ENCODE measurements at places on chromosomes 5 and 9.

DNA sequence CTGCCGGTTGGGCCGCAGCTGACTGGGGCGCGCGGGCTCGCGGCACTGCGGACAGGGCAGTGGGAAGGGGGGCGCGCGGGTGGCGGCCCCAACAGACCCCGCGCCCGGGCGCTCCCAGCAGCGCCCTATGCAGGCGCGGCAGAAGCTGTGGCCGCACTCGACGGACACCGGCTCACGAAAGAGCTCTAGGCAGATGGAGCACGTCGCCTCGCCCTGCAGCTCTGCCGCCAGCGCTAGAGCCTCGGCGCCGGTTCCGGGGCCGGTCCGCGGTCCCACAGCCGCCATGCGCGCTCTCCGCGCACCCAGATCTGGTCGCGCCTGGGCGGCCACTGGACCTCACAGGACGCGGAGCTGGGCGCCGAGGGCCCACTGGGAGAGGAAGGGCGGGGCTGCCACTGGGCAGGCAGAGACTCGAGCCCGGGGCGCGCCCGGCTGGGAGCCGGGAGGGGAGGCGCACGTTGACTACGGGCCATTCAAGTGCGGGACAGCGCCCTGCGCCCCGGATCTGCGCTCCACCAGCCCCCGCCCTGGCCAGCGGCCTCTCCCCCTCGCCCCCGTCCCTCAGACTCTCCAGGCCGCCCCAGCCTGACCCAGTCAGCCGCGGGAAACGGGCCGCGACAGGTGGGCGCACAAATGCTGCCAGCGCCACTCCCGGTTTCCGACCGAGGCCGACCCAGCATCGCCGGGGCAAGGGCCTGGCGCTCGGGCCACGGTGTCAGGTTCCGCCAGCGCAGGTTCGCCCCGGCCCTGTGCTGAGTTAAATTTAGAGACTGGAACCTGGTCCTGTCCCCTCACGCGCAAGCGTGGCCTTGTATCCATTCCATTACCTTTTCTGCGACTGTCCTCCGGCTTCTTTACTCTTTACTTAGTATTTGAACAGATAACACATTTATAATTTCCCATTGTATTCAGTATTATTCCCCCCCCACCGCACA lies at the start of gene TRIM7:
TRIM7 (minus strand) TSS at position 371 of the 935 bp plus-strand sequence; CDS start at position 285, 86 bp downstream.
- H3K36me3 ChIP-seq: no peaks in the 10 kb centered on the region
- H3K27me3 ChIP-seq: peaks cover 66% of the 10 kb centered on the region
- DNase-seq: no peak
- H3K4me3 ChIP-seq: peak within 1 kb of the TSS; percentile 98
- peak within 1 kb of the TSS; percentile 99 for H3K27ac ChIP-seq

DNA sequence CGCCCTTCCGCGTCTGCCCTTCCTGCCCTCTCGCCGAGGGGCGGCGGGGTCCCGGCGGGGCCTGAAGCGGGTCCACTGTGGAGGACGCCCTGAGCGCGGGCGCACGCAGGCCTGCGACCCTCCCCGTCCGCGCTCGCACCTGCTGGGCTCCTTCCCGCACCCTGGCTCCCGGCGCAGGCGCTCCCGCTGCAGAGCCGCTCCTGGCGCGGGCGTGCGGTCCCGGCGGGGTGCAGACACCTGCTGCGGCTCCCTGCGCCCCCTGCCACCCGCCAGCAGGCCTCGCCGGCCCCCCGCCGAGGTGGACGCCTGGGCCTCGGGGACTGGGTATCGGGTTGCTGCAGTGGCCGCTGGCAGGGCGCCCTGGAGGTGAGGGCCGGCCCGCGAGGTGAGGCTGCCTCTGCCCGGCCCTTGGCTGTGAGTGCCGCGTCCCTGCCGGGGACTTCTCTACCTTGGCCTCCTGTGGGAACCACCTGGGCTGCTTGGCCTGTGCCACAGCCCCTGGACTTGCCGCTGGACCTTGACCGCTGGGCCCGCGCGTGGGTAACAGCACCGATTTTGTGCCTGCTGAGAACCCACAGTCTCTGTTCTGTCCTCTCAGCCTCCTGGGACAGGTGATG lies 627 bp downstream of the ARRDC1 start:
- peak overlapping the region; percentile 92 for H3K27ac ChIP-seq
- H3K27me3 ChIP-seq: peaks cover 24% of the 10 kb centered on the region
- no peaks in the 10 kb centered on the region for H3K36me3 ChIP-seq
- H3K4me3 ChIP-seq: peak overlapping the region; percentile 89
- peaks cover 5% of the 10 kb centered on the region for H3K4me1 ChIP-seq

GRCh38 chr5:153671653-153672346 lies 181.3 kb downstream of the GRIA1 start:
- H3K27ac ChIP-seq: no peak overlapping the region
- H3K4me1 ChIP-seq: no peaks in the 10 kb centered on the region
- H3K27me3 ChIP-seq: no peaks in the 10 kb centered on the region
- no peak for DNase-seq

DNA sequence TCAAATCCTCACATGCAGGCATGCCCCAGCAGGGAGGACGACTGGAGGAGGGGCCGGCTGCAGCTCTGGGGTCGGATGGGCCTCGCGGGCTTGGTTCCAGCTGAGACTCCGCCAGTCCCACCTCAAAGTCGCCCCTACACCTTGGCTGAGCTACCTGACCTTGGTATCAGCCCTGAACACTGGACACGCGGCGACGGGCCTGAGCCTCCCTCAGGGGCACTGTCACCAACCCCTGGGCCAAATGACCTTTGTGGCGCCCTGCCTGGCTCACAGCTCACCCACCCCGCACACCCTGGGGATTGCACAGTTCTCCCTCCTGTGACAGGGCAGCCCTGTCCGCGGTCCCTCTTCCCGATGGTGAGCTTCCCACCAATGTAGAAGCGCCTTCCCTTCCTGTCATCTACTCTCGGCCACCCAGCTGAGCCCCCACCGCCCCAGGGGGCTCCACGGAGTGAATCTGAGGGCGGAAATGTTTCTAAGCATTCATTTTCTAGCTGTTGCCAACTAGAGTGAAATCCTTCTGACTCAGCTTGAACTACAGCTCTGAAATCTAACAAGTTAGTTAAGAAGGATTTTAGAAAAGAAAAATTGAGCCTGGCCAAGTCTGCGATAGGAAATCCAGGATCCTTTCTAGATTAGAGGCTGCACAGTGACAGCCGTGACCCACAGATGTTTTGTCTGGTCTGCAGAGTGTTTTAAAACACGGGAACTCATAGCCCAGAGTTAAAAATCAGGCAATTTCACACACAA lies 138.9 kb upstream of the PHYKPL start:
- H3K27me3 ChIP-seq: peaks cover 5% of the 10 kb centered on the region
- H3K4me3 ChIP-seq: peak overlapping the region; percentile 45
- H3K27ac ChIP-seq: peak overlapping the region; percentile 34
- peaks cover 3% of the 10 kb centered on the region for H3K36me3 ChIP-seq
- peaks cover 27% of the 10 kb centered on the region for H3K4me1 ChIP-seq

GRCh38 chr5:76861612-76862011 lies 11.8 kb downstream of the S100Z start:
- H3K27me3 ChIP-seq: no peaks in the 10 kb centered on the region
- no peak overlapping the region for H3K27ac ChIP-seq
- peaks cover 10% of the 10 kb centered on the region for H3K4me1 ChIP-seq
- DNase-seq: no peak
- H3K4me3 ChIP-seq: no peak overlapping the region
- no peaks in the 10 kb centered on the region for H3K36me3 ChIP-seq
